ENCODE measurements at places on chromosomes 12 and 14.
A peak's percentile ranks its signal among the peaks of the same experiment; 100 is the strongest.

GRCh38 chr12:96522690-96523089 is 33.3 kb downstream of the CFAP54 start:
- no peak for DNase-seq

DNA sequence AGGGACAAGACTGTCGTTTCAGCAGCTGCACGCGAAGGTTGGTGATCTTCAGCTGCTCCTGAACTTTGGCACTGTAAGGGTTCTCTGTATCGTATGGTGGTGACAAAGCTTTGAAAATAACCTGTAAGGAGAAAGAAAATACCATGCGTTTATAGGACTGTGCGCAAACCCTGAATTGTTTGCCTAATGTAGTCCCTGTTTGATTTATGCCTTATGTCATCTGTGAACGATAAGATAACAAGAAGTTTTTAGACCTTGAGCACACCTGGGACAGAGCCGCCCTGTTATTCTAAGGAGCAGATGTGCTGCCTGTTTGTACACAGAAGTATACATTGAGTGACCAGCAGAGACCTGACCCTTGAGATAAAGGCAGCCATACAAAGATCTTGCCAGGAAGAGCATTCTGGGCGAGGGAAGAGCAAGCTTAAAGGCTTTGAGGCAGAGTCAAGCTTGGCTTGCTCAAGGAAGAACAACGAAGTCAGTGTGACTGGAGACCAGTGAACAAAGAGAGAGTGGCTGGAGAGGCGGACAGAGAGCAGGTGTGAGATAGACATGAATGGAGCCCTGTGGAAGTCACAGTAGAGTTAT is 52.4 kb downstream of the NTN4 start:
- no peak for DNase-seq

- no peak for DNase-seq
Observed at GRCh38 chr12:66319266-66319954, 17.1 kb downstream of the HELB start.

GRCh38 chr14:50677527-50678063 is 9.5 kb upstream of the SAV1 start:
- peak; percentile 40 for DNase-seq

DNA sequence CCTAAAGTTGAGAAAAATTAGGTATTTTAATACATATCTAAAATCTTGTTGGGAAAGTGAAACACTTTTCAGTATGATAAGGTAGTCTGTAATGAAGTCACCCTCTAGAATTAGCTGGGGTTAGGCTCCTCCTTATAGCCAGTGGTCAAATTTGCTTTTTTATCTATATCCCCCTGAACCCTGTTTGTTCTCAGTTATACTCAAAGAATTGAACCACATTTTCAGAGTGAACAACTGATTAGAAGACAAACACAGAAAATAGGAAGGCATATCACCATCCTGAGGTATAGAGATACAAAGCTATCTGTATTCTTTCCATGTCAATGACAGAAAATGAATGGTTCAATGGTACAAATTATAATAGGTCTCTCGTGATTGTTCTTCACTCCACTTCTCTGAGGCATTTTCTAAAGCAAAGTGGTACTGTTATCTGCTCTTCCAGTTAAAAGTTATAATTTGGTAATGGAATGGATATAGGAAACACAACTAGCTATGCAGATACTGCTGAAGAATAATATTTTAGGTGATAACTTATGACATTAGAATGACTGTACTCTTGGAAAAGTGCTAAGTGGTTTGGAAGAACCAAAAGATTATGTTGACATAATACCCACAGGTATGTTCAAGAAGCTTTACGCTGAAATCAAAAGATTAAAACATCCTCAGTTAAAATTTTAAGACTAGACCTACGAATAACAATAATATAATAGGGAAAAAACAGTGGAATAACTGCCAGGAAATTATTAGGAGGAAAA is 27.6 kb downstream of the WASHC3 start:
- no peak for DNase-seq

DNA sequence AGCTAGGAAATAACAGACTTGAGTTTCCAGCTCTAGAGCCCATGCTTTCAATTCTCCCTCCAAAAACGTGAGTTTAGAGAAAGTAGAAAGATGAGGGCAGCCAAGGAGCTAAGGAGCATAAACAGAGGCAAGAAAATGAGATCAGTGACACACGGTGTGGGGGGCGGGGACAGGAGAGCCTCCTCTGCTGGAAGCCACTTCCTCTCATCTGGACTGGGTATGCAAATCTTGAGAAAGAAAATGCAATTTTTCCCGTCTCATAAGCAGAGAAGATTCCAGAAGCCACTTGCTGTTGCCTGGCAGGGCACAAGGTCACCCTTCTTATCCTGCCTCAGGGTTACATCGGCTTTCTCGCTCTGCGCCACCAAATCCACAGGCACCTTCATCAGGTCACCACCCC is 6.0 kb downstream of the OR10P1 start:
- no peak for DNase-seq
